ENCODE measurements at places on chromosomes 7 and 10. TPM values are rescaled to one million over a fixed set of nuclear protein-coding genes. Genes with fewer than 3 reads are reported as not detected.

GPR85 gene
- polyA plus RNA-seq, result not detected

CTAGE15 gene
- polyA plus RNA-seq, result 0.10 TPM

SOSTDC1 gene
- 1.0 TPM for polyA plus RNA-seq

UPF2 gene
- 72.0 TPM for polyA plus RNA-seq

TAS2R5 gene
- 0.89 TPM for polyA plus RNA-seq

C10orf105 gene
- 0.19 TPM for polyA plus RNA-seq

LRRD1 gene
- not detected for polyA plus RNA-seq

C10orf67 gene
- polyA plus RNA-seq, result 0.16 TPM

NYAP1 gene
- polyA plus RNA-seq, result 0.49 TPM

PROSER2 gene
- polyA plus RNA-seq, result 3.7 TPM

CPA1 gene
- not detected for polyA plus RNA-seq

PLXNA4 gene
- 0.14 TPM for polyA plus RNA-seq

GPR158 gene
- polyA plus RNA-seq, result 0.13 TPM

IFIT3 gene
- 0.42 TPM for polyA plus RNA-seq

FXYD4 gene
- not detected for polyA plus RNA-seq

MEST gene
- polyA plus RNA-seq, result 161 TPM

TMEM72 gene
- not detected for polyA plus RNA-seq

ANKRD61 gene
- polyA plus RNA-seq, result 1.2 TPM

MYPN gene
- not detected for polyA plus RNA-seq

TMEM270 gene
- not detected for polyA plus RNA-seq

RSU1 gene
- polyA plus RNA-seq, result 96.2 TPM

TFEC gene
- polyA plus RNA-seq, result not detected

TBXAS1 gene
- polyA plus RNA-seq, result 0.89 TPM

NRP1 gene
- 3.6 TPM for polyA plus RNA-seq

All from GM23338 (cell line).